ENCODE measurements at places on chromosomes 1 and 21.
A peak's percentile ranks its signal among the peaks of the same experiment; 100 is the strongest.

DNA sequence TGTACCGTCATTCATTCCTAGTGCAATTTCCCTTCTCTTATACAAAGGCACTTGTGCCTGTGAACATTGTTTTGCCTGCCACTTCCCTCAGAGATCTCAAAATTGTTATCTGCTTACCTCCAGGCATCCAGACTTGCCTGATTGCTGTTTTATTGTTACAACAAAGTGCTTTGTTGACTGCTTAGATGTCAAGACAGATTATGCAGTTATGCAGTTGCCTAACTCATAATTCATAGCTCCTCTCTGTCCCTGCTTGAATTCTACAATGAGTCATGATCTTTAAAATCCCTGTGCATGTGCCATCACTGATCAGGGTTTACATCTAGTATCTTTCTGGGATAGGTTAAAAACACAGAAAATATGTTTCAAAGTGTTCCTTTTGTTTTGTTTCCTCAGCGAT lies 24.5 kb downstream of the CXADR start:
- DNase-seq, result peak; percentile 8

GRCh38 chr21:37849506-37850102 lies 66.7 kb downstream of the KCNJ6 start:
- DNase-seq, result peak; percentile 89

DNA sequence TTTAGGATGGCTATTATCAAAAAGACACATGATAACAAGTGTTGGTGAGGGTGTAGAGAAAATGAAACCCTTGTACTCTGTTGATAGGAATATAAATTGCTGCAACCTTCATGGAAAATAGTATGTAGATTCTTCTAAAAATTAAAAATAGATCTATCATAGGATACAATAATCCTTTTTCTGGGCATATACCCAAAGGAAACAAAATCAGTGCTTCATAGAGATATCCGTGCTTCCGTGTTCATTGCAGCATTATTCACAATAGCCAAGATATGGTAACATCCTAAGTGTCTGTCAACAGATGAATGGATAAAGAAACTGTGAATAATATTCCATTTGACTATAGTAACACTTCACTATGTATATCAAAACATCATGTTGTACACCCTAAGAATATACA lies 106.7 kb downstream of the MIS18A start:
- no peak for DNase-seq

GRCh38 chr21:41731081-41731480 lies 35.8 kb downstream of the RIPK4 start:
- no peak for DNase-seq

DNA sequence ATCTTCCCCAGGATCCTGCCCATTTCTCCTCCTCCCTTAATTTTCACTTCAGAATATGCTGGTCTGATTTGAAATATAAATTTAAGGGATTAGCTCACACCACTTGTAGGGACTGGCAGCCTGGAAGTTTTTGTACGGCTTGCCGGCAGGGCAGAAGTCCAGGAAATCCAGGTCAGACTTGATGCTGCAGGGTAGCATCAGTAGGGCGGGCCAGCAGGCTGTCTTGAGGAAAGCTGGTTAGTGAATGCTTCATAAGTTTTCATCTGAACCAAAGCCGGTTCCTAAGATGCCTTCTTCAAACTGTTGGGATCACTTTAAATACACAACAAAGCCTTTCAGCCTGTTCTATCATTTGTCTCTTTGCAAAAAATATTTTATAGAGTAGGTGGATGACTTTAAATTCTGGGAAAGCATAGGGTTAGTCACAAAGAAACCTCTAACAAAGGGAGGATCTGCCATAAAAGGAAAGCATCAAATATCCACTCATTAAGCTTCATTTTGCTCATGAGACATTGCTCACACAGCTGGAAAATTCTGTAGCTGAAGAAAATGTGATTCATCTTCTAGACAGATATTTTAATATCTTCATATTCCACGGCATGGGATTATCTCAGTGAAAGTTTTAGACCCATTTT lies 90.7 kb upstream of the GFI1 start:
- DNase-seq, result no peak

DNA sequence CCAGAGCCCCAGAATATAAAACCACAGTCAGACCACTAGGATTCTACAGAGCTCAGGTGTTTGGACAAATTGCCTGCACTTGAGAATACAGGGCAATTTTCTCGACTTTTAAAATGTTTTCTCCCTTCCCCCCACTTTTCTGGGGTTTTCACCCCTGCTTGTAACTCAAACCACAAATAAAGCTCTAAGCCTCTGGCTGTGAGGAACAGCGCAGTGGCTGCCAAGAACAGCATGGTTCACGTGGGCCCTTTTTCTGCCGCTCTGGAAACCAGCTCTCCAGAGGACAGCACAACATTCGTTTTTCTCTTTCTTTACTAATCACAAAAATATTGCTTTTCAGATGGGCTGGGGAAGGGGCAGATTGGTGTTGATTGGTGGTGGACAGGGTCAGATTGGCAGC lies 102.2 kb upstream of the JUN start:
- no peak for DNase-seq

DNA sequence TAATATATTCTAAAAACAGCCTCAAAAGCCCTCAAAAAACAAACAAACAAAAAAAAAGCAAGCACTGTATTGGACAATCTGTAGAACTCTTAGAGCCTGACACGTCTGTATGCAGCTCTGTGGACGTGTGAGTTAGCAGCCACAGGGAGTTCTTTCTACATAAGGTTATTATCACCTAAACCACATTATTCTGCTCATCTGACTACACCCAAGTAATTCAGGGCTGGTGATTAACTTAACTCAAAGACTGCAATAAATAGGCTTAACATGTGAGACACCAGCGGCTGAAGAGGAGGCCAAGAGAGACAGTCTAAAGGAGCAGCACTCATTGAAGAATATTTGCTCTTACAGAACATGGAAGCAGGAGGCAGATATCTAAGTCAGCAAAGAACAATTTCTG lies 316.0 kb downstream of the VAV3 start:
- no peak for DNase-seq

DNA sequence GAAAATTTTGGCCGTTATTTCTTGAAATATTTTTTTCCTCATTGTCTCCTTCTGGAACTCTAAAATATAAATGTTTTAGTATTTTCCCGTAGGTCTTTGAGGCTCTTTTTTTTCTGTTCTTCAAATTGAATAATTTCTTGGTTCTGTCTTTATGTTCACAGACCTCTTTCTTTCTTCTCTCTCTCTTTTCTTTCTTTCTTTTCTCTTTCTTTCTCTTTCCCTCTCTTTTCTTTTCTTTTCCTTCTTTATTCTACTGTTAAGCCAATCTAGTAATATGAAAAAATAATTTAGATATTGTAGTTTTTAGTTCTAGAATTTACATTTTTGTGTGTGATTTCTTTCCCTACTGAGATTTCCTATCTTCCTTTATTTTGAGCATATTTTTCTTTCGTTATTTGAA lies 30.1 kb downstream of the CLIC4 start:
- DNase-seq, result no peak

GRCh38 chr21:27776925-27777553 lies 810.2 kb upstream of the ADAMTS5 start:
- no peak for DNase-seq

DNA sequence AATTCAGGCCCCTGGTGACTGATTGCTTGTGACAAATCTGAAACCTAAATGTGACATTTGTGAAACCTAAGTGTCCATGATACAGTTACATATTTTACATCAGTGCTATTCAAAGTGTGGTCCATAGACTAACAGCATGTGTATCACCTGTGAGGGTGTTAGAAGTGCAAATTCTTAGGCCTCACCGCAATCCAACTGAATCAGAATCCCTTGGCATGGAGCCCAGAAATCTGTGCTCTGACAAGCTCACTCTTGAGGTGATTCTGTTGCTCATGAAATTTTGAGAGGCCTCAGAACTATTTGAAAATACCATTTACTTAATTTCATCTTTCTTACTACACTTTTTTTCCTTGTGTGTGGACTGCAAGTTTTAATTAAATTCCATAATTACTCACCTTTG lies 587.9 kb downstream of the ADGRL2 start:
- peak; percentile 39 for DNase-seq

DNA sequence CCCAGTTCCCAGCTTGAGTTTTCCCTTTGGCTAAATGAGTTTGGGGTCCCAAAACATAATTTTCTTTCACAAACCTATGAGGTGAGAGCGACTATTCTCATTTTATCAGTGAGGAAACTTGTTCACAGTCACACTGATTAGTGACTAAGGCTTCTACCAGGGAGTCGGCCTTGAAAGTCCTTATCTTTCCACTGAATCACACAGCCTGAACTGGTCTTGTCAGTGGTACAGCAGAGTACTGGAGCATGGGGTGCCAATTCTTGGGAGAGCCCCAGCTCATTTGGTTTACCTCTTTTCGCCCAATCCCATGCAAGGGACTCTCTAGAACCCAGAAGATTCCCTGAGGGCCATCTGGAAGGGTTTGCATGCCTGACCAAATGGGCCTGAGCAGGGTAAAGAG lies 16.9 kb downstream of the HSD3B2 start:
- DNase-seq, result no peak

GRCh38 chr21:23218667-23219066 lies 2220.5 kb downstream of the NCAM2 start:
- DNase-seq, result no peak

GRCh38 chr1:21896652-21897532 lies 40.2 kb downstream of the HSPG2 start:
- DNase-seq, result no peak

DNA sequence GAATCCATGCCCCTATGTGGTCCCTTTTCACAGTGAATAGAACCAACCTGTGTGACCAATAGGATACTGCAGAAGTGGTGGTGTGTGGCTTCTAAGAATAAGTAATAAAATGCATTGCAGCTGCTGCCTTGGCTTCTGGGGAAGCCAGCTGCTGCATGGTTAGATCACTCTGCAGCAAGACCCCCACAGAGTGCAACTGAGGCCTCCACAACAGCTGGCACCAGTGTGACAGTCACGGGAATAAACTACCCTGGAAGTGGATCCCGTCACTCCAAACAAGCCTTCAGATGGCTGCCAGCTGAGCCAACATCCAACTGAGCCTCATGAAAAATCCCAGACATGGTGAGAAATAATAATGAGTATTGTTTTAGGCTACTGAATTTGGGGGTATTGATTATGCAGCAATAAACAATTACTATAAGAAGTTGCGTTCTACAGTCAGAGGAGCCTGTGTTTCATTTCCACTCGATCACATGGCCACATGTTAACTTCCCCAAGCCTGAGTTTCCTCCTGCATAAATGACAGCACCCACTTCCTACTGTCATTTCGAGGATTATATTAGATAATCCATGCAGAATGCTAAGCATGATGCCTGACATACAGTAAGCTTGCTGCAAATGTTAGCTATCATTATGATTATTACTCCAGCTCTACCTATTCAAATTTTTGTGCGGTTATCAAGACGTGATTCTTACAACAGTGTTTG lies 20.8 kb upstream of the COG2 start:
- DNase-seq, result no peak

- no peak for DNase-seq
These were observed 20.5 kb downstream of the TEX38 start for GRCh38 chr1:46691997-46692790.

DNA sequence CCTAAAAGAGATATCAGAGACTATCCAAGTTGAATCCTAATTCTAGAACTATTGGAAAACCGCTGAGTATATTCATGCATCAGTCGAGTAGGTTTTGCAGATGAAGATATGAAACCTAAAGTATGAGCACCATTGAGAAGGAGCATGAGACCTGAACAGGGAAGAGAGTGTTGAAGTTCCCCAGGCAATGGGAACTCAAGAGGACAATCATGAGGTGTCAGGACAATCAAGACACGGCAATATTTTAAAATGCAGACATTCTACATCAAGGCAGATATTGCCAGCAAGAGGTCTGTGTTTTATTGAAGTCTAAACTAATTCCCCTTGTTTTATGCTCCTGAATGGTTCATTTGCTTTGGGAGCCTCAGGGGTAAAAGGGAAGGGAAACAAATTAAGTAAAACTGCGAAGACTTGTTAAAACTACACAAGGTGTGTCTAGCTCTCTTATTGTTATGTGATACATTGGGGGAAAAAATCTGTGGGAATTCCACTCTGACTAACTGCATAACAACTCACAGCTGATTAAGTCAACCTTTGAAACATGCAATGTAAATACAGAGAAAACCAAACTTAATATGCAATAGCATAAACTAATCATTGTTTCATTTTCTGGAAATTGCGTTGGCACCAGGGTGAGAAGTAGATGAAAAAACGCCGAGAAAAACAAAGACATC lies 347.9 kb upstream of the ADGRL2 start:
- DNase-seq, result no peak

- DNase-seq, result no peak
These were observed 229.6 kb upstream of the KIAA0040 start for GRCh38 chr1:175422156-175422555.

GRCh38 chr1:27581823-27582243 lies 22.1 kb downstream of the AHDC1 start:
- DNase-seq, result no peak

DNA sequence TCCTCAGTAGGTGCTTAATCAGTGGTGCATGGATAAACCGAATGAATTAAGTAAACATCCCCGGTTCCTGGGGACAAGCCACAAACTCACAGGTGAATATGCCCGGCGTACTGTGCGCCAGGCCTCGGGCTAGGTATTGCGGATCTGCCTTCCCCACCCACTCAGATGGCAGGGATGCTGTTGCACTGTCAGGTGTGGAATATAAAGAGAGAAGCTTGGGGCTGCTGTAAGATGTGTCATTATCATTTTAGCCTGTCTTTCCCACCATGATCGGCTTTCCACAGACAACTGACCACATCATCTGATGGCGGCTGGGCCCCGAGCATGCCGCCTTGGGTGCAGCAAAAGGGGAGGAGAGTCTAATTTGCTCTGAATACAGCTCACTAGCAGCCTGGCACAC lies 45.4 kb upstream of the LRP8 start:
- DNase-seq, result no peak

GRCh38 chr1:199151634-199152425 lies 513.0 kb downstream of the PTPRC start:
- no peak for DNase-seq

DNA sequence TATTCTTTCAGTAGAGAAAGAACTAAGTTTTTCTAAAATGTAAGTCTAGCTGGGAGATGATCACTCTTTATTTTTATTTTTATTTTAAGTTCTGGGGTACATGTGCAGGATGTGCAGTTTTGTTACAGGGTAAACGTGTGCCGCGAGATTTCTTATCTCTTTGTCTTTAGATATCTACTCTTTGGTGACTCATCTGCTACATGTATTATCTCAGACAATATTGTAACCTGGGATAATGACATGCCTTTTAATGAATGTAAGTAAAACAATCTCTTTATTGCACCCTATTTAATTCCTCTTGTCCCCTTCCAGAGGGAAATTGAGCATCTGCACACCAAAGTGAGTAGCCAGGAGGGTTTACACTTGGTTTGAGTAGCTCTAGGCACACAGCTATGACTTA lies 9.4 kb downstream of the CR2 start:
- DNase-seq, result no peak

Data from HS-5 (cell line).